ENCODE measurements at places on chromosomes 5 and 9.

DNA sequence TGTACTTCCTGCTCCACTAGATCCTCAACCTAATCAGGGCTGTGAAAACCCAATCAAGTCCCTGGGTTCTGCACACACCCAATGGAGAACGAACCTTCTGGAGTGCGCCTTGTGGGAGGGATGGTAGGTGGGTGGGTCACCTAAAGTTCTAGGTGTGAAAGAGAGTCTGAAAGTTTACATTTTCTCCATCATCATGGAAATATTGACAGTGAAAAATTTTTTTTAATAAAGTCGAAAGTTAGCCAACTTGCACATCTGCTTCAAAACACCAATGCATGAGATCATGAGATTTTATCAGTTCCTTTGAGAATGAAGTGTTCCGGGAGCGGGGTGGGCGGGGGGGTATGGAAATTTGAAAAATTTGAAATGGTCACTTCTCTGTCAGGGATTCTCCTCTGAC is 21.7 kb downstream of the TAF11L14 start:
- no peak for DNase-seq

- DNase-seq, result no peak
Observed at GRCh38 chr9:4828761-4829160, 36.0 kb downstream of the RCL1 start.

GRCh38 chr5:127084656-127085055 is 11.4 kb upstream of the C5orf63 start:
- DNase-seq, result no peak

DNA sequence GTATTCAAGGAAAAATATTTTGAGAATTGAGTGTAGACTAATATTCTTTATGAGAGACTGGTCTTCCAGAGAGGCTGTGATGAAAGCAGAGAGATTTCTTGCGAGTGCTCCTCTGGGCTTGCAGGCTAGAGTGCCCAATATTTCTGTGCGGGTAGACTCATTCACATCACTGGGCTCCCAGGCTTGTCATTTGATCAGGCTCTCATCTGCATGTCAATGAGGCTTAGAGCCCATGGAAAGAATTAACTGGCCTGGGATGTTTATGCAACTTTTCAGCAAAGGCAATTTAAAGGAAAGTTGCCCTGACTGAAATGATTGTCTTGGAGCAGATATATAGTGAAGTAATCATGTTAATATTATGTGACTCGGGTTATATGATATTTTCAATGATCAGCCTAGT is 42.3 kb downstream of the SNCAIP start:
- DNase-seq, result no peak

DNA sequence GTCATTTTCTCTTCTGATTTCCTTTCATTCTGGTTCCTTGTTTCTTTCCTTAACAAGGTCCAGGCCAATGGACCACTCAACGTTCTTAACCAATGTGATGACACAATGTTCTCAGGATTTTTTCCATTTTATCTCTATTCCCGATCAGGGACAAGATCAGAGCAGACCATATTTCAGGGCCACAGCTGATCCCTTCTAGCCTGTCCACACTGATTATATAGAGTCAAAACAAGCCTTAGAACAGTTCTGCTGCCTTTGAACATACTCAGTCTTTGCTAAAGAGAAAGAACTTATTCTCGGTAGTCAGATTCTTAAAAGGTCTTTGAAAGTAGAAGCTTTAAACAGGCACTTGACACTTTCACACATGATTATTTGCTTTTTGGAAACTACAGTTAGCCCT is 188.4 kb downstream of the ADAMTSL1 start:
- no peak for DNase-seq

DNA sequence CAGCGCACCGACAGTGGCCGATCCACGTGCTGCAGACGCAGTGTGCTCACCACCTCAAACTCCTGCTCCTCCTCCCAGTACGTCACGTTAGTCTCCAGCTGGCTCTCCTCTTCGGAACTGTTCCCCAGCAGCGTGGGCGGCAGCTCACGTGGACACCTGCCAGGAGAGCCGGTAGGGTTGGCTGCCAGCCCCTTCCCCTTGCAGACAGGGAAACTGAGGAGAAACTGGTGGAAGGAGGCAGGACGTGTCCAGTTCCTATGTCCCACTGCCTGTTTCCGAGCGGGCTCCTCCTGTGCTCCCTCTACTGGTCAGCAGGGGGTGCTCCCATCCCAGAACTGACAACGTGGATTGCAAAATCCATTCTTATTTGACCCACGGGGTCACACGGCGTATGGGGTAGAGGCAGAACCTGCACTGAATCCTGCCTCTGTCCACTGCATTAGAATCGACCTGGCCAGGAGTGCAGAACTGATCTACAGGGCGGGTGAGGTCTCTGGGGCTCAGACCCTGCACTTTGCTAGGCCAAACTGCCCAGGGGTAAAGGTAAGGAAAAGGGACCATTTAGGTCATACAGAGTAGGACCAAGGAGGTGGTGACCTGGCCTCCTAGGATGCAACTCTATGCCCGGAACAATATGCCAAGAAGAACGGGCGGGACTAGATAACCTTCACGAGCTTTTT is 25.7 kb downstream of the PDGFRB start:
- peak; percentile 20 for DNase-seq
